ENCODE measurements at places on chromosomes 5 and 9.
A peak's percentile ranks its signal among the peaks of the same experiment; 100 is the strongest.

GRCh38 chr5:151896031-151896691, 28.5 kb downstream of the GLRA1 start:
- peaks cover 15% of the 10 kb centered on the region for H3K27me3 ChIP-seq
- no peak for ATAC-seq
- peaks cover 9% of the 10 kb centered on the region for H3K36me3 ChIP-seq
- H3K4me3 ChIP-seq, result no peak overlapping the region
- H3K27ac ChIP-seq, result no peak overlapping the region
- no peaks in the 10 kb centered on the region for H3K4me1 ChIP-seq

DNA sequence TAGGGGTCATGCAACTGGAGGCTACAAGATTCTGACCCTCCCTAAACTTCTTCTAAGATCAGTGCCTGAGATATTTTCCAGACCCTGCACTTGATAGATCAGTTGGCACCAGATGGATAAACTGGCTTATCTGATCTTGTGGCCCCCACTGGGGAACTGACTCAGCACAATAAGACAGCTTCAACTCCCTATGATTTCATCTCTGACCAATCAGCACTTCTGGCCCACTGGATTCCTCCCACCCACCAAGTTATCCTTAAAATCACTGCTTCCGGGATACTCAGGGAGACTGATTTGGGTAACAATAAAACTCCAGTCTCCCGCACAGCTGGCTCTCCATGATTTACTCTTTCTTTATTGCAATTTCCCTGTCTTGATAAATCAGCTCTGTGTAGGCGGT, 2180.4 kb upstream of the WWC1 start:
- ATAC-seq, result no peak
- no peaks in the 10 kb centered on the region for H3K36me3 ChIP-seq
- H3K4me1 ChIP-seq, result no peaks in the 10 kb centered on the region
- no peak overlapping the region for H3K4me3 ChIP-seq

- no peak overlapping the region for H3K27ac ChIP-seq
- peaks cover 2% of the 10 kb centered on the region for H3K27me3 ChIP-seq
- H3K4me1 ChIP-seq, result no peaks in the 10 kb centered on the region
- no peak for ATAC-seq
Measured at GRCh38 chr5:15014809-15015208, 143.2 kb upstream of the ANKH start.

GRCh38 chr5:177542816-177543465, 11.4 kb downstream of the FAM193B start:
- H3K36me3 ChIP-seq, result peaks cover 12% of the 10 kb centered on the region
- H3K4me3 ChIP-seq, result no peak overlapping the region
- H3K27ac ChIP-seq, result no peak overlapping the region

GRCh38 chr5:143887903-143888665, 76.1 kb downstream of the HMHB1 start:
- ATAC-seq, result no peak
- no peaks in the 10 kb centered on the region for H3K36me3 ChIP-seq
- H3K27me3 ChIP-seq, result peaks cover 9% of the 10 kb centered on the region
- H3K4me3 ChIP-seq, result no peak overlapping the region
- H3K27ac ChIP-seq, result no peak overlapping the region

DNA sequence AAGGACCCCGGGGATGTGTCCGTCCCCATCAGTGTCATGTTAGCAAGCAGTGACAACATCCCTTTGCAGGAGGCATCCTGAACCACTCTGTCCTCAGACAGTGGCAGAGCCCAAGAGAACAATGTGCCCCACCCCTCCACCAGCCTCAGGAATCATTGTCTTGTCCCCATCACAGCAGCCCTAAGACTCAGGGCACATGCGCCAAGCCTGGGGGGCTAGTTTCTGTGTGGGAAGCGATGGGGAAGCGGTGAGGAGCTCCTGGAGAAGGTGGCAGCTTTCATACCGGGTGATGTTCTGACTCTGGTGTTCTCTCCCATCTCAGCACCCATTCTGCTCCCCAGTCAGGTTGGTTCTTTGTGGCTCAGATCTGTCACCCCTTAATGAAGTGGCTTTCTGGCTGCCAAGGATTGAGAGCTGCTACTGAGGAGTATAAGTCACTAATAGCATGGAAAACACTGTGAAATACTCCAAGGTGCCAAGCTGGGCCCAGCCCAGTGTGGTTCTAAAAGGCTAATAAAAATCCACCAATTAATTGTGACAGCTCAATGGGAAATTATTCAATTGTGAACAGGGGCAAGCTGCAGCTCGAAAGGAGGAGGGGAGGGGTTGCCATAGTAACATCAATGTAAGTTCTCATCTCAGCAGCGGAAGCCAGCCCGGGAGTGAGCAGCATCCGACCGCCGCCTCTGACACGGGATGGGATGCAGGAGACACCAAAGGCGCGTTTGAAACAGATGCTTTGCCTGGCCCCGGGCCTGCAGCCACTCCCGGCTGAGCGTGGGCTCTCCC, 4.7 kb downstream of the QRFP start:
- H3K4me3 ChIP-seq, result no peak overlapping the region
- peaks cover 5% of the 10 kb centered on the region for H3K4me1 ChIP-seq
- no peaks in the 10 kb centered on the region for H3K27me3 ChIP-seq
- ATAC-seq, result no peak

DNA sequence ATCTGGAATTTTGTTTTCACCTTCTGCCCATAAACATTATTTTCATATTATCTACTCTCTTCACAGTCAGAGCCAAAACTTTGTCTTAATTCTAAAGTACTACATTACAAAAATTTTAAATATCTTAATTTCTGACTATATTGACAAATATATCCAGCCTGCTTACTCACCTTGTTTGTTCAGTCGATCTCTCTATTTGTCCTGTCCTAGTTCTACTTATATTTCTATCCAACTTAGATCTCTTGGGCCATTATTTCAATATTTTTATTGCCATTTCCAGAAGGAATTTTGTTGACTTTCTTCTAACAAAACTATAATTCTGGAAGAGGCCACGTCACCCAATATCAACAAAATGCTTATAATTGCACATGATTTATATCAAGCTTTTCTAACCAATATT, 652.8 kb upstream of the CTNND2 start:
- H3K4me1 ChIP-seq, result no peaks in the 10 kb centered on the region
- ATAC-seq, result no peak
- no peaks in the 10 kb centered on the region for H3K27me3 ChIP-seq

- no peak overlapping the region for H3K27ac ChIP-seq
- H3K36me3 ChIP-seq, result peaks cover 5% of the 10 kb centered on the region
- H3K27me3 ChIP-seq, result peaks cover 12% of the 10 kb centered on the region
- no peaks in the 10 kb centered on the region for H3K4me1 ChIP-seq
- H3K4me3 ChIP-seq, result no peak overlapping the region
- ATAC-seq, result no peak
Measured at GRCh38 chr9:107946364-107947141, 457.0 kb upstream of the KLF4 start.

- H3K27ac ChIP-seq, result no peak overlapping the region
- H3K27me3 ChIP-seq, result no peaks in the 10 kb centered on the region
- peaks cover 12% of the 10 kb centered on the region for H3K36me3 ChIP-seq
- ATAC-seq, result no peak
Measured at GRCh38 chr9:83935276-83935935, 14.2 kb upstream of the KIF27 start.

- H3K4me1 ChIP-seq, result no peaks in the 10 kb centered on the region
- no peak overlapping the region for H3K4me3 ChIP-seq
- H3K36me3 ChIP-seq, result no peaks in the 10 kb centered on the region
Measured at GRCh38 chr9:13943176-13943575, 370.8 kb downstream of the NFIB start.

- no peak for ATAC-seq
- no peaks in the 10 kb centered on the region for H3K36me3 ChIP-seq
- H3K4me1 ChIP-seq, result peaks cover 32% of the 10 kb centered on the region
- no peaks in the 10 kb centered on the region for H3K27me3 ChIP-seq
- H3K27ac ChIP-seq, result peak overlapping the region; percentile 7
Measured at GRCh38 chr9:90919883-90920282, 118.3 kb downstream of the SYK start.

DNA sequence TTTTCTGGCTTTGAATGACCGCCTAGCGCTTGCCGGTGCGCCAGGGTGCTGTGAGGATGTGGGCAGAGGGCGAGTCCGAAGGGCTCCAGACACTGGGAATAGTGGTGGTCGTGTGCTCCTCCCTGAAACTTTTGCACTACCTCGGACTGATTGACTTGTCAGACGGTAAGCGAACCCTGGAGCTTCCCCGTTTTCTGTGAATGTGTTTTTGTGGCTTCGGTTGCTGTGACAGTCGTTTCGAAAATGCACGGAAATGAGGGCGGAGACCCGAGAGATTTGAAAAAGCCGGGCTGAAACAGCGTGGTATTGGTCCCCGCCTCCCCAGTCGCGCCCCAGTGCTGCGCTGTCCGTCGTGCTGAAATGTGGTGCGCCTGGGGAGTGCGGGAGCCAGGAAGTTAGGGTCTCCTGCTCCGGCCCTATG, 102.5 kb upstream of the GABRP start:
- no peaks in the 10 kb centered on the region for H3K36me3 ChIP-seq
- no peak overlapping the region for H3K4me3 ChIP-seq
- peak; percentile 52 for ATAC-seq
- H3K4me1 ChIP-seq, result no peaks in the 10 kb centered on the region

DNA sequence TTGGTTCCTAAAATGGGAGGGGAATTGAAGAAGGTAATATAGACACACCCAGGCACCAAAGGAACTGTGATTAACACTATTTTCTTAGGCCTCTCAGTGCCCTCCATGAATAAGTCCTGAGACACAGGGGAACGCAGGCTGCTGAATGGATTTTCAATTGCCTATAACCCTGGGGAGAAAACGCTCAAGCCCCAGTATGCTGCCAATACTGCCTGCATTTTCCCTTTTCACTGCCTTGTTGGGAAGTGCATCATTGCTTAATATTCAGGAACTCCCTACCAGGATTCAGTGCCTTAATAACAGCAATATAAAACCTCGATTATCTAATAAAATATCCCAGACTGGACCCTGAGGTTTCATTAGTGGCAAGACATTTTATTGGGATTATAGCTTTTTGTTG, 25.4 kb downstream of the APBA1 start:
- no peaks in the 10 kb centered on the region for H3K4me1 ChIP-seq
- H3K27me3 ChIP-seq, result peaks cover 33% of the 10 kb centered on the region

DNA sequence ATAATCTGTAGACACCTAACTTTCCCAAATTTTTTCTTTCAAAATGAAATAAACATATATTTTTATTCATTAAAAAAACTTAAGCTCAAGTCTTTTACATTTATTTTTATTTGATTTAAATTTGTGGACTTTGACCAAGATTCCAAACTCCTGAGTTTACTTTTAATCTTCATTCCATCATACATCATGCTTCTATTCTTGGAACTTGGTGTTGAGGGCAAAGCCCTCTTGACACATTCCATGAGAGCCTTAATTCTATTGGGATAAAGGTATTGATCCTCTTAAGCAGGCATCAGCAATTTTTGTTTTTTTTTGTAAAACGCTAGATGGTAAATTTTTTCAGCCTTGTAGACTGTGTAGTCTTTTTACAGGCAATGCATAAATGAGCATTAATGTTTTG, 53.6 kb downstream of the FBXO4 start:
- ATAC-seq, result no peak
- no peaks in the 10 kb centered on the region for H3K36me3 ChIP-seq
- H3K27ac ChIP-seq, result no peak overlapping the region
- H3K4me1 ChIP-seq, result no peaks in the 10 kb centered on the region
- no peak overlapping the region for H3K4me3 ChIP-seq

DNA sequence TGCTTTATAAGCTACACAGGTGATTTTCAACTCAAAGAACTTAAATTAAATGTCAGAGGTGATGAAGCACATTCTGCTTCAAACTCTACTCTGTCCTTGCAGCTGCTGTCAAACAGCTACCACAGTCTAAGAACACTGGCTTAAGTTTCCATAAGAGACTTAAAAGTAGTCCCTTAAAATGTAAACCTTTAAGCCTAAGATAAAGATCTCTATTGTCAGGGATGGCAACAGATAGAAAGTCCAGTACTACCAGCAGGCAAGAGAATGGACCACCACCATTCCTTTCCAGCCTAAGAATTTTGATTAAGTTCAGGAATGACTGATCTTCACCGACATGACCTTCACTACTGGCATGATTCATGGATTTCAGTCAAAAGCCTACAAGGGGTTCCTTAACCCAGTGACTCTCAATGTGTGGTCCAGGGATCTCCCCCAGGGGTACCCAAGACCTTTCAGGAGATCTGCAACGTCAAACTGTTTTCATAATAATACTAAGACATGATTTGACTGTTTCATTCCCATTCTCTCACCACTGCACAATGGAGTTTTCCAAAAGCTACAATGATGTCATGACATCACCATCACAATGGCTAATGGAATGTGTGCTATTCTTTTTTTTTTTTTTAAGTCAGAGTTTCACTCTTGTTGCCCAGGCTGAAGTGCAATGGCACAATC, 41.1 kb upstream of the PLPP6 start:
- no peak for ATAC-seq
- H3K27me3 ChIP-seq, result no peaks in the 10 kb centered on the region
- H3K27ac ChIP-seq, result no peak overlapping the region
- no peaks in the 10 kb centered on the region for H3K36me3 ChIP-seq
- H3K4me3 ChIP-seq, result no peak overlapping the region
- H3K4me1 ChIP-seq, result no peaks in the 10 kb centered on the region

- H3K27me3 ChIP-seq, result peaks cover 16% of the 10 kb centered on the region
- no peak for ATAC-seq
- no peaks in the 10 kb centered on the region for H3K36me3 ChIP-seq
- no peak overlapping the region for H3K4me3 ChIP-seq
- H3K27ac ChIP-seq, result no peak overlapping the region
Measured at GRCh38 chr5:112581811-112582320, 155.8 kb upstream of the APC start.

DNA sequence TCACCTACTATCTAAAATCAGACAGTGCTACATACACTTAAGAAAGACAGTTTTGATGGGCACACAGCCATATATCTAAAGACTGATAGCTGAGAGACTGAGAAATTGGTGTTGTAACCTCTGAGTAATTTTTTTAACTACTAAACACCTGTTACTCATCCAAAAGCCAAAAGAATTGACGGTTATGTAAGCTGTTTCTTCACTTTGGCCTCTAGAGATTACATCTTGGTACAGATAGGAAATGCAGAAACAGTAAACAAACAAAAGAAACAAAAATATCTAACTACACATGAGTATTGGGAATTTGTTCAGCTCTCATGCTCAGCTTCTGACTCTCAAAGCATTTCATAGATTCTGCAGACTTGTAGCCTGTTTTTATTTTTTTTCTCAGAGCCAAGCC, 152.1 kb upstream of the GAS1 start:
- H3K27ac ChIP-seq, result no peak overlapping the region
- no peak for ATAC-seq
- no peak overlapping the region for H3K4me3 ChIP-seq

DNA sequence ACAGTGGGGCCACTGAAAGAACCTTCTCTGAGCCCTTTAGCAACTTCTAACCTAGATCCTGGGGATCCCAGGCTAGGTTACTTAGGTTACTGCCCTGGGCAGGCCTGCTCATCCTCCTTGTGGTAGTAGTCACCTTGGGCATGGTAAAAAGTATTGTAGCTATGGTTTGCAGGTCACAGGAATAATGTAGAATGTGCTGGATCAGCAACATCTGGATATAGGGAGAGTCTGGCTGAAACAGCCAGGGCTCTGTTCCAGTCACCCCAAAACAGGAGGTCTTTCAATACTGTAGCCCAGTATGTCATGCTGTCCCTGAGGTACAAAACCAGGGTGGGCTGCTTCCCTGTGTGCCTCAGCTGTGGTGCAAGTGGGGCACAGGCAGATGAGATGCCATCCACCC, 33.6 kb downstream of the UGT3A2 start:
- no peaks in the 10 kb centered on the region for H3K36me3 ChIP-seq
- H3K4me1 ChIP-seq, result no peaks in the 10 kb centered on the region
- no peaks in the 10 kb centered on the region for H3K27me3 ChIP-seq
- no peak overlapping the region for H3K4me3 ChIP-seq
- H3K27ac ChIP-seq, result no peak overlapping the region

All from stimulated activated memory B cell treated with anti-CD40 and anti-IgM and Interleukin-4, amounts not matched to agents 10 μg/mL and 1 μg/mL and 100 μg/mL, for 72 hours (primary cell).